ENCODE measurements at places on chromosomes 11 and 22. TPM values are rescaled to one million over a fixed set of nuclear protein-coding genes. Genes with fewer than 3 reads are reported as not detected.

- no peak overlapping the region for H3K27ac ChIP-seq
- no peak overlapping the region for H3K4me3 ChIP-seq
- peaks cover 13% of the 10 kb centered on the region for H3K4me1 ChIP-seq
- no peaks in the 10 kb centered on the region for H3K27me3 ChIP-seq
- DNase-seq, result no peak
- H3K36me3 ChIP-seq, result no peaks in the 10 kb centered on the region
Measured at GRCh38 chr22:49365191-49365837, 462.4 kb downstream of the BRD1 start.

Gene SLC29A2
- 1.8 TPM for total RNA-seq

DNA sequence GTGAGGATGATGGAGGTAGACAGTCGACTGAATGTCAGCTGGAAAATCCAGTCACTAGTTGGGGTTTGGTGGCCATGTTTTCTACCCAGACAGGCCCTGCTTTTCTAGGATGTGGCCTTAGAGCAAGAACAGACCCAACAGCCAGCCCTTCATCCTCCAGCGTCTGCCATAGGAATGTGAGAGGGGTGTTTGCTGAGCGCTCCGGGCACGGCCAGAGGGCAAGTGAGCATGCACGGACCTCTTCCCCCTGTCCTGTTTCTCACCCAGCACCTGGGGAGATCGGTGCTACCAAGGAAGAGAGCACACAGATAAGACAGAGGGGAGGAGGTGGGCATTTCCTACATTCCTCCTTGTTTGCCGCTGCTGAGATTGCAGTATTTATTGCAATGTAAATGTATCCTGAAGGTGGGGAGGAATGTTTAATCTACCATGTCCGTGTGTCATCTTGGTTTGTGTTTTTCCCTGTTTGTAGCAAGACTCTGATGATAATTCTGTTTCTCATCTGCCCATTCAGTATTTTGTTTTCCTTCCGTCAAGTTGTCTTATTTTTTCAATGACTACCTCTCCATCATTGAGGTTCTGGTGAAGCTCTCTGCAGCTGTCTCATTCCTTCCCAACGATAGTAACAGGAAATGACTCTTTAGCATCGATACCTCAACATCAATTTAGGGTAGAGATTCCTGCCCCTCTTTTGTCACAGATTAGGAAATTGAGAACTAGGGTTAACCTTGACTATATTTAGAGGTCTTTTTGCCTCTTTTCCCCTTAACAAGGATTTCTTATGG, 4.9 kb upstream of the ATF4 start:
- H3K36me3 ChIP-seq, result peaks cover 49% of the 10 kb centered on the region
- no peak overlapping the region for H3K4me3 ChIP-seq
- H3K27ac ChIP-seq, result no peak overlapping the region
- H3K27me3 ChIP-seq, result no peaks in the 10 kb centered on the region
- H3K4me1 ChIP-seq, result peaks cover 9% of the 10 kb centered on the region
- DNase-seq, result no peak

DNA sequence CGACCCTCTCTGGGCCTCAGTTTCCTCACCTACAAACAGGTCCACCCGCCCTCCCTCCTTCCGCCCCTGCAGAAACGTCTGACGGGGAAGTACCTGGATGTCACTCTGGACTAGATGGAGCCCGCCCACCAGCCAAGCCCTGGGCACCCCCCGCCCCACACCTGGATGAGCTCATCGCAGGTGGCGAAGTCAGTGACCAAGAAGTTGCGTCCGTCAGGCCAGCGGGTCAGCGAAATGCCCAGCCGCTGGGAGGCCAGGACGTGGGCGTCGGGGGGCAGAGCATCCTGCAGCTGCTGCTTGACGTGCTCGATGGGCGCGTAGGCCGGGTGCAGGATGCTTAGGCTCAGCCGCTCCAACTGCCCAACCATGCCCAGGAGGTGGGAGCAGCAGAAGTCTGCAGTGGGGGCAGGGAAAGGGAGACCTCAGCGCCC, 897 bp downstream of the PNPLA5 start:
- H3K4me1 ChIP-seq, result peaks cover 3% of the 10 kb centered on the region
- no peak for DNase-seq
- H3K27ac ChIP-seq, result no peak overlapping the region
- H3K4me3 ChIP-seq, result no peak overlapping the region
- H3K27me3 ChIP-seq, result peaks cover 6% of the 10 kb centered on the region

DNA sequence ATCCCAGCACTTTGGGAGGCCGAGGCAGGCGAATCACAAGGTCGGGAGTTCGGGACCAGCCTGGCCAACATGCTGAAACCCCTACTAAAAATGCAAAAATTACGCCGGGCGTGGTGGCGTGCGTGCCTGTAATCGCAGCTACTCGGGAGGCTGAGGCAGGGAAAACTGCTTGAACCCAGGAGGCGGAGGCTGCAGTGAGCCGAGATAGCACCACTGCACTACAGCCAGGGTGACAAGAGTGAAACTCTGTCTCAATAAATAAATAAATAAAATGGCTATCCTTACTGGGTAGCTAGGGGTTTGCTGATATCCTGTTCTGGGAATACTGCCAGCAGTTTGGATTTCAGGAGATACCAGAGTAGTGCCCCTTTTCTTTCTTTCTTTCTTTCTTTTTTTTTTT, 2.4 kb upstream of the RBM14 start:
- no peak for DNase-seq
- peaks cover 42% of the 10 kb centered on the region for H3K4me1 ChIP-seq
- H3K27me3 ChIP-seq, result no peaks in the 10 kb centered on the region
- no peak overlapping the region for H3K27ac ChIP-seq

Gene ENTHD1
- total RNA-seq, result not detected

All from natural killer cell (primary cell).